AG08395 (cell line): ENCODE measurements at places on chromosomes 12 and 14.
A peak's percentile ranks its signal among the peaks of the same experiment; 100 is the strongest.

GRCh38 chr14:69260861-69261564, 1.1 kb downstream of the GALNT16 start:
- DNase-seq: no peak

GRCh38 chr14:39451811-39452210, 19.6 kb upstream of the FBXO33 start:
- DNase-seq: no peak

GRCh38 chr12:107411792-107412535, 273.6 kb upstream of the PWP1 start:
- DNase-seq: peak; percentile 91

DNA sequence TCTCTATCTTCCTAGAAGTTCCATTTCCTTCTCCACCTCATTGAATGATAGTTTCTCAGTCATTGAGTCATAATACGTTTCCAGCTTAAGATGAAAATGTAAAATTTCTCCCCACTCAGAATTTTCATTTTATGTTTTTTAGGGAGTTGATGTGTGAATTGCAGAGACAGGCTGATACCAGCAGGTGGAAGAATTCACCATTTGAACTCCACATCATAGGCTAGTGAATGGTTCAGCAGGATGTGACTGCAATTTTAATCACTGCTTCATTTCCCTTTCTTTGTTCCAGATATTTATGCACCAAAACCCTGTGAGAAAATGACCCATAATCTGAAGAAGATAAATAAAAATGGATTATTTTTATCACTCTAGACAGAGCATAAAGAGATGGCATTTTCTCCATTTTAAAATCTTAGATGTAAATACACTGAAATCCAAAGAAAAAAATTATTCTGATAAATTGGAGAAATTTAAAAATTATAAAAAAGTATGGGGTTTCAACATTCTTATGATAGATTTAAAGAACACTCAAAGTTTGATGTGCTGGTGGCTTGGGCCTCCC, 10.6 kb upstream of the PYGL start:
- DNase-seq: peak; percentile 61

GRCh38 chr14:75232597-75232996, 46.0 kb upstream of the FOS start:
- DNase-seq: no peak

GRCh38 chr14:46651526-46652144, at the start of gene RPL10L:
RPL10L (minus strand) TSS chr14:46651781; CDS start chr14:46651736, 45 bp downstream.
- DNase-seq: no peak

DNA sequence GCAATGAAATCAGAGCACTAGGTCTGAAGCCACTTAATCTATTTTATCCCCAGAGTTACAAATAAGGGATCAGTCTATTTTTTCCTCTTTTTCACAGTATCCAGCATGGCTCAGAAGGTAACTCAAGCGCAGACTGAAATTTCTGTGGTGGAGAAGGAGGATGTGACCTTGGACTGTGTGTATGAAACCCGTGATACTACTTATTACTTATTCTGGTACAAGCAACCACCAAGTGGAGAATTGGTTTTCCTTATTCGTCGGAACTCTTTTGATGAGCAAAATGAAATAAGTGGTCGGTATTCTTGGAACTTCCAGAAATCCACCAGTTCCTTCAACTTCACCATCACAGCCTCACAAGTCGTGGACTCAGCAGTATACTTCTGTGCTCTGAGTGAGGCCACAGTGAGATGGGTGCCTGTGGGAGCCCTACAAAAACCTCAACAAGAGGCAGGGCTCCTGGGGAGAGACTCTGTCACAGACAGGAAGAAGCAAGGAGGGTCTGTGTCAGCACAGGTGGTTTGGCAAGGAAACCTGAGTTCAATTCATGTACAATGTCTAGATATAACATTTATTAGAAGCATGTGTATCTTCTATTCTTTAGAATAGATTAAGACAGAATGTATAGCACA, 334.3 kb upstream of the OR4E1 start:
- DNase-seq: no peak

DNA sequence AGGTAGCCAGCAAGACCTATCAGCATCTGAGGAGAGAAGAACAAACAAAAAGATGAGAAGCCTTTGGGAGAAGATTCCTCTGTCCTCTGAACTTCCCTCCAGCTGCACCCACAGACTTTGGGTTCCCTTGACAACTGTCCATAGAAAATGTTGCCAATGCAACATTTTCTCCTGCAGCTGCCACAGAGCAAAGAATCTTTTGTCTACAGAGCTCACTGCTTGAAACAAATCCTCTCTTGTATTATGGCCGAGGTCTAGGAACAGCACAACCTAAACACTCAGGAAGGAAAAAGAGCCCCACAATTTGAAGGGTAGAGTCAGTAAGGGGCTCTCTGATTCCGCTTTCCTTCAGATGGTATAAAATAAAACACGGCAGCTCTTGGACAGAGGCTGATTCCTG, 14.3 kb downstream of the POMT2 start:
- DNase-seq: no peak

- DNase-seq: no peak
Observed at GRCh38 chr12:61213646-61214045, 1046.6 kb upstream of the USP15 start.

- no peak for DNase-seq
Observed at GRCh38 chr12:124563809-124564208, 3.6 kb downstream of the NCOR2 start.

DNA sequence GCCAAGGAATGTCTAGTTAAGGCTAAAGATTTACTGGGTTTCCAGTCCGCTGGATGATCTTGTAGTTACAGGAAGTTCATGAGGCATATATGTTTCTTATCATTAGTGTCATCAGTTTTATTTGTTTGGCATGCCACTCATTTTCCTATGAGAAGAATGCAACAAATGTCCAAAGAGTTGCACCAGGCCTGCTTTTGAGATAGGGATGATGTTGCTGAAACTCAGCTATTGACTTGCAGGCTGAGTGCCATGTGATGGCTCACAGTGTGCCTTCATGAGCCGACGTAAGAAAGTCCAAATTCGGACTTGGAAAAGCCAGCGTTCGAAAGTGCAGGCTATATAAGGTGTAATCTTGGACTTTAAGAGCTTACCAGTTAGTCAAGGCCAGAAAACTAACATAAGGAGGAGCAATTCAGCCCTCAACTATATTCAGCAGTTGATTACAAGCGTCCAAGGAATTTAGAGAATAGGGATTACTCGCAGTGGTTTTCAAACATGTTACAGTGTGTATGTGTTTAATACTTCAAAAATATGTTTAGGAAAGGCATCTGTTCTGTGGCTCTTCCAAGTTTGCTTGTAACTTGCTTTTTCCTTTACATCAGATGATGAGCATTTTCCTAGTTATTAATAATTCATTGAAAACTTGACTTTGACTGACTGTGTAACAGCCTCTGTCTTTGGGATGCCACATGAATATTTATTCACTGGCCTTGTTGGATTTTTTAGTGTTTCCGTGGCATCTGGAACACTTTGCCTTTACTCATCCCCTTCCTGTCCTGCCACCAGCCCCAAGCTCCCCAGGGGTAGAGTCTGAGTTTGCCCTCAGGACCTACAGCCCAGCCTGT, 101.3 kb downstream of the LGMN start:
- peak; percentile 69 for DNase-seq

- DNase-seq: no peak
Observed at GRCh38 chr14:84991021-84991420, 538.9 kb upstream of the FLRT2 start.

GRCh38 chr14:105666420-105666819, 140.0 kb downstream of the TMEM121 start:
- DNase-seq: no peak

DNA sequence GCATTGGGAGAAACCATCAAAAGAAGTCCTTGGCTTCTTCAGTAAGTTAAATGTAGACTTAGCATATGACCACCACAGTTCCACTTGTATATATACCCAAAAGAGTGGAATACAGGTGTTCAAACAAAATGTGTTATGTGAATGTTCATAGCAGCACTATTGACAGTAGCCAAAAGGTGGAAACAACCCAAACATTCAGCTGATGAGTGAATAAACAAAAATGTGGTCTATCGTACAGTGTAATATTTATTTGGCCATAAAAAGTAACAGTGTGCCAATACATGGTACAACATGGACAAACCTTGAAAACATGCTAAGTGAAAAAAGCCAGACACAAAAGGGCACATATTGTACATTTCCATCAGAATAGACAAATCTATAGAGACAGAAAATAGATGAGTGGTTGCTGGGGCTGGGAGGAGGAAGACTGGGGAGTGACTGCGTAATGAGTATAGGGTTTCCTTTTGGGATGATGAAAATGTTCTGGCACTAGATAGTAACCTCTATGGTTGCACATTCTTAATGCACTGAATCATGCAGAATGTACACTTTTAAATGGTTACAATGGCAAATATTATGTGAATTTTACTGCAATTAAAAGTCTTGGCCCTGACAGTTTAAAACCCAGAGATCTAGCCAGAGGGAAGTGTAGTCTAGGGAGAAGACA, 5.5 kb downstream of the ERP29 start:
- peak; percentile 17 for DNase-seq

- no peak for DNase-seq
Observed at GRCh38 chr14:64244279-64244678, 49.9 kb downstream of the ESR2 start.

DNA sequence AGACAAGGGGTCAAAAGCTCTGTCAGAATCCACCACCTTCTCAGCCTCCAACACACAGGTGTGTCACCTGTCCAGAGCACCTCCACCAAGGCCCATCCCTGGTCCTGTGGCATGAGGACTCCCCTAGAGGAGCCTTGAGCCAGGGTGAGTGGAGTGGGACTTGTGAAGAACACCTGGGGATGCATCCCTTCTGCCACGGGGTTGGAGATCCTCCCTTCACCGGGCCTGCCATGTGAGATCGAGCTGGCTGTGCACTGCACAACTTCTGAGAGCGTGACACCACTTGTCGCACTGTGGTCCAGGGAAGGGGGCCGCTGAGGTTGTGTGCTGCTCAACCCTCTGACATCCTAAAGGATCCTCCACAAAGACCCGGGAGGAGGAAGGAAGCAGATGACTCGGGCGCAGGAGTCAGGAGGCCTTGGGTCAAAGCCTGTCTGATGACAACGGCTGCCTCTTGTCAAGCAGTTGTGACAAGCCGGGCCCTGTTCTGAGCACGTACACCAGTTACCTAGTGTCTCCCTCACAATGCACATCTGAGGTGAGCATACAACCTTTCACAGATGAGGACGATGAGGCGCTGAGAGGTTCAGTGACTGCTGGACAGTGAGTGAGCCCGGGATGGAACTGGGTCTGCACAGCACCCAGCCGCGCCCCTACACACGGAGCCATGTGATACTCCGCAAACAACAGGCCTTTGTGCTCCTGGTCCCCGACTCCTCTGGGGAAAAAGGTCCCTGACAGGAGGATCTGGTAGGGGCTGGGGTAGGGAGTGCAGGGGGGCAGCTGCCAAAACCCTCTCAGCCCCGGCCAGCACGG, 35.6 kb downstream of the CHGA start:
- DNase-seq: no peak

DNA sequence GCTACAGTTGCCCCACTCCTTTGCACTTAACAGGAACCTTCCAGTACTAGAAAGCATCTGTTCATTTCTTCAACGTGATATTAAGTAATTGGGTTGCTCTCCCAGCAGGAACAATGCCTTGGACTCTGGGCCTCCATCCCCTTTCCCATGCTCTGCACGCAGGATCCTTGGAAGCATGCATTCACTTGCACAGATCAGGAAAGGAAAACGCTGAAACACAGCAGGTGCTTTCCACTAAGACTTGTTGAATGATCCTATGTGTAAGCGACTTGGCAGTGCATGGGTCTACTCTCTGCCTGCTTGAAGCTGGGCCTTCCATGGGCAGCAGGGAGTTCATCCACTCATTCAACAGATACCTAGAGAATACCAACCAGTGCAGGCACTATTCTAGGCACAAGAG, 2.3 kb downstream of the LTBP2 start:
- DNase-seq: no peak

DNA sequence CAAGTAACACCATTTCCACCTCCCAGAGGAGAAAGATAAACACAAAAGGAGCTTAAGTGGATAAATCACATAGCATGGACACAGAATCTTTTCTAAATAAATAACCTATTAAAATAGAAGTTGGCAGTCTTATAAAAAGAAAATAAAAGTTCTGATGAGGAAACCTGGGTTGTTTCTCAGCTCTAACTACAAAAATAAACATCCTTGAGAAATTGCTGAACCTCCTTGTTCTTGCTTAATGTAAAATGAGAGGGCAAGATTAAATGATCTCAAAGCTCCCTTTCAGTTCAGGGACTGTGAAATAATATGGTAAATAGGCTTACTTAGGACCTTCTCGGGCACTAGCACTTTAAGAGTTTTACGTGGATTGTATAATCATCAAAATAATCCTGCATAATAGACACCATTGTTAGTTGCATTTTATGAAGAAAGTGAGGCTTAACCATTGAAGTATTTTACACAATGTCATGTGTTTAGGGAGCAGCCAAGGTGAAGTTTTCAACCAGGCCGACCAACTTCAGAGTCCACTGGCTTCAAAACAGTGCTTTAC, 214.0 kb upstream of the NOVA1 start:
- no peak for DNase-seq

DNA sequence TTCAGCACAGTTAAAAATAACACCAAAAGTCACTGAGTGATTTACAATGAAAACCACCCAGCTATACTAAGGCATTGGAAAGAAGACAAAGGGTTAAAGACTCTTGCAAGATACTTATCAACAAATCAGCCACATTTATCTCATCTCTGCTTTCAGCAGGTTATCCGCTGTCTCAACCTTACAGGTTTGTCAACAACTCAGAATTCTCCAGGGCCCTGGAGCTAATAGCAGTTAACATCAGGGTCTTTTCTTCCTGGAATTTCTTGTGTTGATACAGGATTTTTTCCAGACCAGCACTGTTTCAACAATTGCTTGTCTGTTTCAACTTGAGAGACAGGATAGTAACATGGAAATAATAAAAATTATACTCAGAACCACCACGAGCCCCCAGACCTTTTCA, 3.5 kb downstream of the PKP2 start:
- no peak for DNase-seq

GRCh38 chr12:66709893-66710292, 31.0 kb upstream of the GRIP1 start:
- DNase-seq: no peak

- DNase-seq: no peak
Observed at GRCh38 chr12:52670961-52671360, 9.2 kb downstream of the KRT1 start.

DNA sequence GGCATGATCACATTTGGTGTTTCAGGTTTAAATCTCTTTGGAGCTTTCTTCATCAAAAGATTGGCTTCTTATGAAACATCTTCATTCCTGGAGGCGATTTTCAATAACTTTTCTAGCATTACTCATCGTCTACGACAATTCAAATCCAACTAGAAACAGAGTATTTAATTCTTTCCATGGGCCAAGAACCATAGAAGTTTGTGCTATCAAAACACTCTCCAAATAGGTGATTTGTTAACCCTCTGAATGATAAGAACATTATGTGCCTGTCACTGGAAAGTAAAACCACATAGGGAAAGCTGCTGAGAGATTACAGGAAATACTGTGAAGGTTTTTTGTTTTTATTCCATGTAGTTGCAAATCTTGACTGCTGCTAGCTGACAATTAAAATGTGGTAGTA, 6.9 kb upstream of the DCN start:
- peak; percentile 47 for DNase-seq

- DNase-seq: no peak
Observed at GRCh38 chr14:68606176-68606575, 186.7 kb downstream of the ZFP36L1 start.
